ENCODE measurements at places on chromosomes 11 and 22.
A peak's percentile ranks its signal among the peaks of the same experiment; 100 is the strongest.

DNA sequence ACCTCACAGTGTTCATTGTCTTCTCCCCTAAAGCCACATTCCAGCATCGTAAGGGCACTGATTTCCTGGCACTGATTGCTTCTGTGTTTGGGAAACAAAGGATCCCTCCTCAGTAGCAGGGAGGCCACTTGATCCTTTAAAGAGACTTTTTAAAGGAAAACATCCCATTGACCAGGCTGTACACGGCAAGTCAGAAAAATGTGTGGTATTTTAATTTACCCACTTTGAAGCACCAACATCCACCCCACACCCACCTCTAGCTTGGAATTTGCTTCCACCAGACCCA, 364.9 kb downstream of the SHANK2 start:
- no peak for DNase-seq

GRCh38 chr22:42365111-42365865, 66.9 kb downstream of the NFAM1 start:
- DNase-seq = no peak

DNA sequence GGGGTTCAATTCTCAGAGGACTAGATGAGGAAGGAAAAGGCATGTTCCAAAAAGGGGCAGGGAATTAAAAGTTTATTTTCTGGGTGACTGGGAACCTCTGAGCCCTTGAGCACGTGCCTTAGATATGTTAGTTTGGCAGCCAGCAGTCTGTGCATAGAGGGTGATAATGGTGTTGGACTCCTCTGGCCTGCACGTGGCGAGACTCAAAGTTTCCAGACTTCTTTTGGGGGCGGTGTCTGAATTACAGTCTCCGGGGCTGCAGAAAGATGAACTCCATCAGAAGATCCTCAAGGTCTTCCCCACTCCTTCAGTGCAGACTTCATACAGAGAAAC, 861 bp upstream of the ZNRF3 start:
- DNase-seq = no peak

DNA sequence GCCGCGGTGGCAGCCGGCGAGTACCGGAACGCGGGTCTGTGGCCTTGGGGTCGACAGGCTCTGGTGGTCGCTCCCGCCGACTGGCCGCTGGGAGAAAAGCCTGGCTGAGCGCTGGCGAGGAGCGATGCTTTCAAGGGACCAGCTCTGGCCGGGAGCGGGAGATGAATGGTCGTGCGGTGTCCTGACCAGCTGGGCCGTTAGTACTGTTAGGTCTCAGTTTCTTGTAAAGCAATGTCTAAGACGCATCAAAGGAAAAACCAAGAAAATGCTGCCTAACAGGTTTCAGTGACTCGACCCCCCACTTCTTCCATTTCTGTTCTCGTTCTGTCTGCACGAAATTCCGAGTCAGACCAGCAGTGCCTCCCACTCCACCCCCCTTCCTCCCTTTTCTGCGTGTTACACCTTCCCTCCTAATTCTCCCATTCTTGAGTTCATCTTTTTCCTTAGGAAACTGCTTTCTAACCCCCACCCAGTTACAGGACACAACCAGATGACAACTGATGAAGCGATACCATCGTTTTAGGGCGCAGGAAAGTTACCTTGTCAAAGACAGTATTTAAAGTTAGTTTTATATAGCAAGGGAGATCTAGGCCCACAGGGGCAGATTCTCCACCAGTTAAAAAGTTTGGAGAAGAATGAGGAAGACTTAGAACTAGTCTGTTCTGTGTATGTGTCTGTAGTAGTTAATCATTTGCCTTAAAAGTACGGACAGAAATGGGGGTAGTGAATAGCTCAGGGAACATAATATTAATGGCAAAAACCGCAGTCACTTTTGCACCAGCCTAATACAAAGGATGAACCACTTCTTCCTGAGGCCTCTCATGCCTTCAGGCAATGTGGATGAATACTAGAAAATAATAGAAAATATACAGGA, 1.0 kb downstream of the CUL5 start:
- DNase-seq = peak; percentile 3

GRCh38 chr11:100687054-100687629, at the start of gene ARHGAP42:
TSS of gene ARHGAP42 (plus strand) at chr11:100687288. CDS start at chr11:100687679, 391 bp downstream.
- DNase-seq = no peak

DNA sequence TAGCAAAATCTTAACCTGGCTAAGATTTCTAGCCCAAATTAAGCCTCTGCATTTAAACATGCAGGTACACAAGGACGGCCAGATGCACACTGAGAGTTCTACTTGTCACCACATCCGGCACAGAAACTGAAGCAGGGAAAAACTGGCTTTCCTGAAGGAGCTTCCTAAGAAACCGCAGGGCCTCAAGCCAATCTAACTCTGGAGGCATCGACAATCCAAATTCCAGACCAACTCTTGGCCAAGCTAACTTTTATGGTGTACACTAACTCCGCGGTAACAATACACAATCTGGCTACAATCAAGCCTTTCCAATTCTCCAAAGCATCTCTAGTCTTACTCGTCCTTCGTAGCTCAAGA, 1.2 kb downstream of the MSANTD2 start:
- DNase-seq = no peak

DNA sequence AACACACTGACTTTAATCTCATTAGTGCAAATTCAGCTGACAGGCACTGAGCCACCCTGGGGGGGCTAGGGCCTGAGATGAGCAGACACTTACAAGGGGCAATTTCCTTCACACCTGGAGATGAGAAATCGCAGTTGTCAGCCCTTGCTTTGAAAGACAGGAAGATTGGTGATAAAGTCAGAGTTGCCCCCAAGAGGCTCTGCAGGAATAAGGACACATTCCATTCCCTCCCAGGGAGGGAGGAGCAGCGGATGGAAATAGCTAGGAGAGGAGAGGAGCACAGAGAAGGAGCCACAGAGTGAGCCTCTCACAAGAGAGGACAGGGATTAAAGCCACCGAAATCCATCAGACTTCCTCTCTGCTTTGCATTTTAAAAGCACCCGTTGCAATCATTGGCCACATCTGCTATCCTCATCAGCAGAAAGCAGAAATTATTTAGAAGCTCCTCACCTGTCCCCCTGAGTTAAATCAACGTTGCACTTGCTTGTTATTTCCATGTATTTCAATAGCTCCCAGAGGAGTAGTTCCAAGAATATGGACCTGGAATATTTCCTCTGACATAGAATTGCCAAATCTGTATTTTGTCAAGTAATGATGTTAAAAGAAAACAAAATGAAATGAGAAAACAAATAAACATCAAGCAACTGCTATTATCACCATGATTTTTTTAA, 213.7 kb downstream of the BARX2 start:
- no peak for DNase-seq
